ENCODE measurements at places on chromosomes 3 and 15.
A peak's percentile ranks its signal among the peaks of the same experiment; 100 is the strongest.

- no peak for DNase-seq
Measured at GRCh38 chr3:113312416-113312815, 101.1 kb downstream of the BOC start.

- no peak for DNase-seq
Measured at GRCh38 chr15:55194256-55194655, 2.5 kb downstream of the RSL24D1 start.

GRCh38 chr3:133945381-133946095 is 49.9 kb upstream of the RAB6B start:
- DNase-seq: no peak

DNA sequence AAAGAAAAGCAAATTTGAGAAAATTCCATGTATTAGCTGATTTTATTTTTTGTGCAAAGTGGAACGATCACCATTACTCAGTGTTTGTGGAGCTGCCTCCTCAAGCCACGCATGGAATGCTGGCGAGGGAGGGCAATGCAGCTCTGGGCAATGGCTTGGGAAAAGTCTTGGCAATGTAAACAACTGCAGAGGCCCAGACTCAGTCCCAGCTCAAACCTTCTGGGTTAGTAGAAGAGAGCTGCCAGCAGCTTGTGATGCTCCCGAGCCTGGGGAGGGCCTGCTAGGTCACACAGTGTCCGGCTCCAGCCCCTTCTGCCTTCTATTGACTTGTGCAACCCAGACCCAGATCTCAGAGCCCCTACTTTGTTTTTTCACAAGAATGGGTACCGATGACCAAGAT is 4.3 kb downstream of the EPHB1 start:
- no peak for DNase-seq

GRCh38 chr15:57135800-57136199 is 217.4 kb downstream of the TCF12 start:
- no peak for DNase-seq

DNA sequence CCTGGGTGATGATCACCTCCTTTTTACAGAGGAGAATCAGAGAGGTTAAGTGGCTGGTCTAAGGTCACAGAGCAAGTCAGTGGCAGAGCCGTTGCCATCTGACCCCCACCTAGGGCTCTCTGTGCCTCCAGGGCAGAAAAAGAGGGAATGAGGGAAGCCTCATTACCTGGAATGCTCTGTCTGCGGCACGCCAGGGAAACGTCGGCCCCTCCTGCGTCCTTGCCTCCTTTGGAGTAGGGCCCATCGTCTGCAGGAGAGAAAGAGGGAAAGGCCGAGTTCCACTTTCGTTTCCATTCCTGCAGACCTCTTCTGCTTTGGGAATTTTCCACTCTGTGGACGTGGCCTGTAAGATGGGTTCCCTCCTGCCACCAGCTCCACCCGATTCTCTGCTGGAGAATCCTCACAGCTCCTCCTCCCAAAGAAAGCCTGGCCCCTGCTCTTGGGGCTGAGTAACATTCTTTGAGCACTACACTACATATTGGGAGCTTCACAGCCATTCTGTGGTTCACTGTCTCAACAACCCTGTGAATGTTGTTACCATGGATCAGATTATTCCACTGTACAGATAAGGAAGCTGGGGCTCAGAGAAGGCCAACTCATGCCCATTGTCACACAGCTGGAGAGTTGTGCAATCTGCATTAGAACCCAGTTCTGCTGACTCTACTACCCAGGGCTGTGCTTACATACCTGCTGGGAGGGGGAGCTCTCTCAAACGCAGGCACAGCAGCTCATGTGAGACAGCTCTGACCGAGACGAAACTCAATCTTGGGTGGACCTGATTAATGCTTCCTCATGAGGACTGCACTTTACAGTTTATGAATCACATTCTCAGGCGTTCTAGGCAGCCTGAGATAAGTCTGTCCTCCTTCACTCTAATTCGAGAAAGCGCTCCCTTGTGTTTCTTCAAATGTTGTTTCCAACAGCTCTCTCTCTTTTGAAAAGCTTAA is 14.2 kb downstream of the GRIP2 start:
- DNase-seq: no peak

- no peak for DNase-seq
Measured at GRCh38 chr3:175198991-175199783, 340.1 kb downstream of the NAALADL2 start.

GRCh38 chr3:97793420-97794019 is 28.3 kb upstream of the CRYBG3 start:
- peak; percentile 47 for DNase-seq

DNA sequence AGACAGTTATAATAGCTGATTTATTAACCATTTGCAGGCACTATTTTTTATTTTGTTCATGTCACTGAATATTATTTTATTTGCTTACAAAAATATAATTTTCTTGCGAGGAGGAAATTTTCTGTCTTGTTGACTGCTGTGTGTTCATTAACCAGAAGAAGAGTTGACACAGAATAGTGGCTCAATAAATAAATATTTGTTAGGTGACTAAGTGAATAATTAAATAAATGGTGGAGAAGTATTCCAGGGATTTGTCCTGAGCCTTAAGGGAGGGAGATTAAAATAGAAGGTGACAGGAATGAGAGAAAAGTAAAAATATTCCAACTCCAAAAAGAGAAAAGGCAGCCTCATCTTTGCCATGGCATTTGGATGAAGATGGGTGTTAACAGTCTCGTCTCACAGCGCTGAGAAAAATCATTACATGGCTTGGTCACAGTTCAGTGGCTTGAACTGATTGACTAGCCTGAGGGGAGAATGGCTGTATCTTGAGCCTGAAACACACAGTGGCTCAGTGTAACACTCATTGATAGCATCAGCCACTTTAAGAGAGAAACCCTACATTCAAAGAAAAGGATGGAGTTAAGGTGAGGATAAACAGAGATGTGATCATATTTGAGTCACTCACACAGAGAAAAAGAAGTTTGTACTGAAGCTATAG is 449.9 kb upstream of the NAALADL2 start:
- no peak for DNase-seq

DNA sequence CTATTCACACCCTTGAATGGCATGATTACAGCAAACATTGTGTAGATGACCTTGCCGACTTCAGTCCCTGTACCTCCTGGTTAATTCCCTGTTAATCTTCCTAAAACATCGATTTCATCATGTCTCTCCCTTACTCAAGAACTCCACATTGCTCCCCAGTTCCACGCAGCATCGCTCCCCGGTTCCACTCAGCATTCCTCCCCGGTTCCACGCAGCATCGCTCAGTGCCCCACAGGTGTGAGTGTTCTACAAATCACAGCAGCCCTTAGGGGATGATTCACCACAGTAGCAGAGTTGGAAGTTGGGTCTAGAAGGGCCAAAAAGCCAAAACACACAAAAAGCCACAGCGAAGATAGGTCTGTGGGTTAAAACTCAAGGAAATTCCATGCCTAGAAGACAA is 8.6 kb upstream of the TNK2 start:
- no peak for DNase-seq

DNA sequence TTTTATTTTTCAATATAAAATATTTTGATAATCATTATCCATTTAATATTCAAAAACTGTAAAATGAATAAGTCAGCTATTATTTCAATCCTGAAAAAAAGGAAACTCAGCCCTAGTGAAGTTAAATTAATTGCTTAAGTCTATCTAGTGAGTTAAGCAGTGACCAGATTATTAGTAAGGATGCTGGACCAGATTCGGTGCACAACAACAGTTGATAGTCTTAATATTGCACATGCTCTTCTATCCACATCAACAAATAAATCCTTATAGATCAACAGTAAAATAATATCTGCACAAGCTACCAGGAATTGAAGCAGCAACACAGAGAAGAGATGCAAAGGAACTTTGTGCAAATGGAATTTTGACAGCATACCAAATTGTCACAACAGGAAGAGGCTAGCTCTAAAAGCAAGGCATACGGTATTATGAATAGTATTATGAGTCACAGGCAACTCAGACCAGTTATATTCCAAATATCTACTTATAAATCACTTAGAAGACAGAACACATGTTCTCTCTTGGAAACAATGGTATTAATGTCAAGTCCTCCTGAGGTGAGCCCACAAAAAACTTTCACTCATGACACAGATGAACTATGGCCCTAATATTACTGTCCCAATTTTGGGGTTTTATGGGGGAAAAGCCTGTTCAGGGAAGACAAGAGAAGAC is 24.9 kb downstream of the VPS13C start:
- DNase-seq: no peak

- DNase-seq: no peak
Measured at GRCh38 chr3:195079636-195080035, 191.3 kb downstream of the XXYLT1 start.

GRCh38 chr3:45075821-45076625 is 49.9 kb downstream of the CLEC3B start:
- DNase-seq: no peak

- no peak for DNase-seq
Measured at GRCh38 chr3:48592519-48593087, 2.5 kb downstream of the COL7A1 start.

DNA sequence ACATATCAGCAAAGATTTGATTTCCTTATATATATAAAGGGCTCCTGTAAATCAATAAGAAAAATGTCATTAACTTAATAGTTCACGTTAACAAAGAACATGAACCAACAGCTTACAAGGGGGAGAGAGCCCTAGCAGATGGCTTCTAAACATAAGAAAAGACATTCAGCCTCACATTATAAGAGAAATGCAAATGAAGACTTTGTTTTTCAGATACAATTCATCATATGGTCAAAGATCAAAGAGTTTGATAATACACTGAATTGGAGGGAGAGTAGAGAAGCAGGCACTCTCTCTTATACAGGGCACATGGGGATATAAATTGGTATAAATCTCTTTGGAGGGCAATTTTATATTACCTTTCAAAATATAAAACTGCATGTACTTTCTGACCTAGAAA is 21.1 kb downstream of the RBP2 start:
- no peak for DNase-seq

DNA sequence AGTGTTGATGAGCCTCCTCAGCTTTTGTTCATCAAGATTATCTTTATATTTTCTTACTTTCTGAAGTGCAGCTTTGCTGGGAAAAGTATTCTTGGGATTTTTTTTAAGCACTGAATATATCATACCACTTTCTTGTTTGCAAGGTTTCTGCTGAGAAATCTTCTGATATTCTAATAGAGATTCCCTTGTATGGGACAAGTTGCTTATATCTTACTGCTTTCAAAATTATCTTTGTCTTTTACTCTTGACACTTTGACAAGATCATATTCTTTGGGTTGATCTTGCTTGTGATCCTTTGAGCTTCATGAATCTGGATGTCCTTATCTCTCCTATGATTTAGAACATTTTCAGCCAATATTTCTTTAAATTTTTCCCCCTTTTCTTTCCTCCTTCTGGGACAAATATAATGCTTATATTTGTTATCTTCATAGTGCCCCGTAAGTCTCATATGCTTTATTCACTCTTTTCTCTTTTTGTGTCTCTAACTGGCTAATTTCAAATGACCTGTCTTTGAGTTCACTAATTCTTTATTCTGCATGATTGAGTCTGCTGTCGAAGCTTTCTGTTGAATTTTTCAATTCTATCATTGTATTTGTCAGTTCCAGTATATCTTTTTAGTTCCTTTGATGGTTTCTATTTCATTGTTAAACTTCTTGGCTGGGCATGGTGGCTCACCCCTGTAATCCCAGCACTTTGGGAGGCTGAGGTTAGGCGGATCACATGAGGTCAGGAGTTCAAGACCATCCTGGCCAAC is 211.4 kb upstream of the MANF start:
- DNase-seq: no peak

- DNase-seq: no peak
Measured at GRCh38 chr15:74426404-74427281, 7.1 kb downstream of the SEMA7A start.

GRCh38 chr15:47135267-47135666 is 582.0 kb upstream of the SEMA6D start:
- DNase-seq: no peak

DNA sequence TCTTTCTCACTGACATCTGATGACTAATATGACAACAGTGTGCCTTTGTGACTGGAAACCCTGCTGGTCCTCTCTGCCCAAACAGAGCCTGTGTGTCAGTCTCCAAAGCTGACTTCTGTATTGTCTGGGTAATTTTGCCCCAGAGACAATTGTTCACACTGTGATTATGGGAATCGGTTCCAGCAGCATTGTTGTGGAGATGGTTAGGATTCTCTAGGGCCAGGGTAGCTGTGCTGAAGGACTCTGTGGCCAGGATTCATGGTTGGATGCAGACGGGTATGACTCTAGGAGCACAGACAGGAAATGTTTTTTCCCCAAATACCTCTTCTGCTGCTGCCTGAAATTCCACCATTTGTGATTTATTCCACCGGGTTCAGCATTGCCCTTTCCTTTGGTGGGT is 57.5 kb upstream of the ITGA11 start:
- no peak for DNase-seq

DNA sequence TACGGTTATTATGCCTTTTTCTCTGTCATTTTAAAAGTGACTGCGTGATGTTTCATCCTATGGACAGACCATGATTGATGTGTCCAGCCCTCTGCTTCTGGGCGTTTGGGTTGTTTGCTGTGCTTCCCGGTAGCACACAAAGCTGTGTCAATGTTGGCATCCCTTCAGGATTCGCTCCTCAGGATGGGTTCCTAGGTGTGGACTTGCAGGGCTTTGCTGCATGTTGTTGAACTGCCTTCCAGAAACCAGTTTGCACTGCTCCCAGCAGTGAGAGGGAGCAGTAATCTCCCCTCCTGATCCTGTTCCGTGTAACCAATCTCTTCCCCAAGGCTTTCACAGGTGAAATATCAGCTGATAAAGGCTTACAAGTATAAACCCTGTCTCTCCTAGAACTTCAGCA is 787 bp downstream of the TRPM1 start:
- no peak for DNase-seq

GRCh38 chr3:106371221-106371970 is 502.6 kb upstream of the CBLB start:
- no peak for DNase-seq

- DNase-seq: no peak
Measured at GRCh38 chr3:52015438-52016228, 19.9 kb upstream of the RPL29 start.

- no peak for DNase-seq
Measured at GRCh38 chr3:71393093-71393492, 190.4 kb downstream of the FOXP1 start.

DNA sequence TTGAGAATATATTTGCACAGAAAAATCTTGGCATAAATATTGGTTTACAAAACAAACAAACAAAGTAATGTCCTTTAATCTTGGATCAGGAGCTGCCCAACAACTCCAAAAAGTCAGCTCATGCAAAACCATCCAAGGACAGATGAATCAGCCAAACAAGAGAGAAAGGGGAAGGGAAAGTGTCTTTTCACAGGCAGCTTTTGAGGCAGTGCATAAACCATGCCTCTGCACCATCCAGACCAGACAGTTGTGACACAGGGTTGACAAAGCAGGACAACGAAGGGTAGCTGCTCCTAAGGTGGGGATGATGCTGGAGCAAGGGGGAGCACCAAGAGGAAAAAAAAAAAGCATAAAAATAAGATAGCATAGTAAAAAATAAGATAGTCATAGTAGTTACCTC is 8.7 kb downstream of the CD86 start:
- no peak for DNase-seq

DNA sequence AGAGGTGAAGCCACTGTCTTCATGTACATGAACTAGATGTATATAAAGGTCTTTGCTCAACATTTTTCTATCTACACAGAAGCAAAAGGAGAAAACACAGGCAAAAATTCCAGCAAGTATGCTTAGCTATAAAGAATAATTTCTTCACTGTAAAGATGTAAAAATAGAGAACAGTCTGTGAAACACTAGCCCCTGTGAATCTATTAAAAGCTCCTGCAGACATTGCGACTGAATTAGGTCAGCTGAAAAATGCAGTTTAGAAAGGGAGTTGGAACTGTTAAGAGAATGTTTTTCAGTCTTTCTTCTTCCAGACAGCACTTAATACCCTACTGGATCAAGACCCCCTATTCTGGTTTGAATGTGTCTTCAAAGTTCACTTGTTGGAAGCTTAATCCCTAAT is 291.5 kb downstream of the KBTBD8 start:
- DNase-seq: no peak
